ENCODE measurements at places on chromosomes 4 and X.

DNA sequence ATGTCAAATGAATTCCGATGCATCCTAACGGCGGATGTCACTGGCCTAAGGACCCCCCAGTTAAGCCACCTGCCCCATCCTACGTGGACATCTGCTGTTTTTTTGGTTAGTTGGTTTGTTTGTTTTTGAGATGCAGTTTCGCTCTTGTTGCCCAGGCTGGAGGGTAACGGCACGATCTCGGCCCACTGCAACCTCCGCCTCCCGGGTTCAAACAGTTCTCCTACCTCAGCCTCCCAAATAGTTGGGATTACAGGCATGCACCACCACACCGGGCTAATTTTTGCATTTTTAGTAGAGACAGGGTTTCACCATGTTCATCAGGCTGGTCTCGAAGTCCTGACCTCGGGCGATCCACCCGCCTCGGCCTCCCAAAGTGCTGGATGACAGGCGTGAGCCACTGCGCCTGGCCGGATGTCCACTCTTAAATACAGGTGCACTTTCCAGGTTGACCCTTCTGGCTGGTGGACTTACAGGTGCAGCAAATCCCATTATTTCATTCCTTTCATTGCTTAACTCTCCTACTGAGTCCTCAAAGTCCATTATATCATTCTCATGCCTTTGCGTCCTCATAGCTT is 206.2 kb downstream of the CRLF2 start:
- no peak for DNase-seq

DNA sequence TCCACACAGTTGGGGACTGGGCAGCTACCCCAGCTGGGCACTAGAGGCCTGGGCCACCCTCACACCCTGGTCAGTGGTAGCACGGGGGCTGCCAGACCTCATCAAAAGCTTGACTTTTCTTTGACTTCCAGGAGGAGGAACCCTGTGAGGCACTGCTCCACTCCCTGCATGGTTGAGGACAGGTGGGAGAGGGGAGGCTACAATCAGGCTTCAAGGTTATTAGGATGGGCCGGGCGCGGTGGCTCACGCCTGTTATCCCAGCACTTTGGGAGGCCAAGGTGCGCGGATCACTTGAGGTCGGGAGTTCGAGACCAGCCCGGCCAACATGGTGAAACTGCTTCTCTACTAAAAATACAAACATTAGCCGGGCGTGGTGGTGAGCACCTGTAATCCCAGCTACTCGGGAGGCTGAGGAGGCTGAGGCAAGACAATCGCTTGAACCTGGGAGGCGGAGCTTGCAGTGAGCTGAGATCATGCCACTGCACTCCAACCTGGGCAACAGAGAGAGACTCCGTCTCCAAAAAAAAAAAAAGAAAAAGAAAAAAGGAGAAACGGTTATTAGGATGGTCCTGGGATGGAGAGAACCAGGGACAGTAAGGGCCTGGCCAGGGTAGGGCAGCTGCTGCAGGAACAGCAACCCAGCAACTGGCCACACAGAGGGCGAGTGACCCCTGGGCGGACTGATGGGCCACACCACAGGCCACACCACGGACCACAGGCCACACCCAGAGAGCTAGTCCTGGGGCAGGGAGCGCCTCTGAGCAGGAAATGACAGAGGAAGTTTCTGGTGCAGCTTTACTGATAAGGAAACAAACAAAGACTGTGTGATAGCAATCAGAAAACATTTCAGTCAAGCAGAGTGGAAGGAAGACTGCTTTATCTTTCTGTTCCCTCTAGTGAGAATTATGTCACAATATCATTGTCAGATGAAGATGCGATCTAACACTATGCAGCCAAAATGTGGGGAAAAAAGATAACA is 20.5 kb upstream of the OPN1LW start:
- no peak for DNase-seq

DNA sequence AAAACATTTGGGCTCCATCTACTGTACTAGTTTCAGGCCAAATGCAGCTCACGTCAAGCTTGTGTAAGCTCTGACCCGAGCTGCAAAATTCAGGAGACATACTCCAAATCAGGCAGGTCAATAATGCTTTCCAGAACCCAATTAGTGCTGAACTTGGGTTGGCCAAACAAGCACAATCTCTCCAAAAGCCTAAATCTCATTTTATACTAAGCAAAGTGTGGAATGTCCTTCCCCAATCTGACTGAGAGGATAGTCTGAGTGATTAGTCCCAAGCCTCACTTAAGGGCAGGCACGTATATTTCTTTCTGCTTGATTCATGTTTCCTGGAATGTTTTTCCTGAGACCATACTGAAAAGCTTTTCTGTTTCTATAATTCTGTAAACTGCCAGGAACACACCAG is 79.9 kb downstream of the NKX6-1 start:
- DNase-seq: no peak

GRCh38 chr4:169723207-169723965 is 34.4 kb downstream of the HPF1 start:
- DNase-seq: no peak

DNA sequence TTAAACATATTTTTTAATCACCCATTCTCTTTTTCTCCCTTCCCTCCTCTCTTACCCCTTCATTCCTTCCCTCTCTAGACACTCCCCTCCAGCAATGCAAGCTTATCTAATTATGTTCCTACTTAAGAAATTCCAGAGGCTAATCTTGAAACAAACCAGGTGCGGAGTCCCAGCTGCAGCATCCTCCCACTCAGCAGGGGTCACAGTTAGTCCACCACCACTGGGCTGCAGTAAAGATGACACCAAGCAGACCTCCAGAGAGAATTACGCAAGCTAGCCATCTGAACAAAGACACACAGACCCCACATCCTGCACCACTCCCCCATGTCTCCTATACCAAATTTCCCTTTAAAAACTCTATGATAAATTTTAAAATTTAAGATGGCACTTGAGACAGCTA is 13.9 kb upstream of the SEC24B start:
- no peak for DNase-seq

- DNase-seq: no peak
These were observed 47.3 kb downstream of the ARHGAP24 start for GRCh38 chr4:85522277-85522676.

DNA sequence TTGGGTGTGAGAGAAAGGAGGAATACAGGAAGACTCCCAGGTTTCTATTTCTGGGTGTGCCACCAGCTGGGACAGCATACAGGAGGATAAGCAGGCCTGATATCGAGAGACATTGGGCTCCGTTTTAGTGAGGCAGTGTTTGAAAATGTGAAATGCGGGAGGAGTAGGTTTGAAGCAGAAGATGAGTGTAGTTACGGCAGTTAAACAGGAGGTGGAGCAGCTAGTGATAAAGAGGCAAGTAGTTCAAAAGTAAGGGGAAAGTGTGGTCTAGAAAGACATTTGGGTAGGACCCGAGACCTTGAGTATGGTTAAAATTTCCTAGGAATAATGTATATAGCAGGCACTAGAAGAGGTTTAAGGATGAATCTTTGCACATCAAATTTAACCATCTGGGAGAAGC is 42.4 kb downstream of the DCUN1D4 start:
- DNase-seq: no peak

DNA sequence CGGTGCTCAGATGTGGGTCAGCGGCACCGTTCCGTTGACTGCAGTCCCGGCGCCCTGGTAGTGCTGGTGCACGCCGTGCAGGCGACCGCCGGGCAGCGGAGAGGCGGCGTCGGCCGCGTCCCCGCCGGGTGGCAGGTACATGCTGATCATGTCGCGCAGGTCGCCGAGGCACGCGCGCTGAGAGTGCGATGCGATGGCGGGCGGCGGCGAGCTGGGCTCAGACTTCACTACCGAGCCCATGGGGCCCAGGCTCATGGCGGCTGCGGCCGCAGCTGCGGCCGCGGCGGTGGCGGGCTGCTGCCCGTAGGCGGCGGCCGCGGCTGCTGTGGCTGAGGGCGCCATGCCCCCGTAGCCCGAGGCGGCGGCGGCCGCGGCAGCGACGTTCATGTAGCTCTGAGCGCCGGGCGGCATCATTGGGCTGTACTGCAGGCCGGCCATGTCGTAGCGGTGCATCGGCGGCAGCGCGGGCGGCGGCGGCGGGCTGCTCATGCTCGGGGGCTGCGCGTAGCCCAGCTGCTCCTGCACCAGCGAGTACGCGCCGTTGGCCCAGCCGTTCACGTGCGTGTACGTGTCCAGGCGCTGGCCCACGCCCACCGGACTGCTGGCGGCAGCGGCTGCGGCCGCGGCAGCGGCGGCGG is 1.0 kb downstream of the SOX3 start:
- DNase-seq: no peak

- DNase-seq: no peak
These were observed 4.8 kb upstream of the PROM1 start for GRCh38 chr4:16088601-16089000.

GRCh38 chr4:180953572-180953971 is 1289.6 kb upstream of the TENM3 start:
- DNase-seq: no peak

- DNase-seq: no peak
These were observed 9.0 kb upstream of the IGFBP7 start for GRCh38 chr4:57119054-57119651.

GRCh38 chr4:186297013-186297645 is 31.1 kb downstream of the F11 start:
- no peak for DNase-seq

All from stimulated activated CD8-positive, alpha-beta memory T cell treated with anti-CD3 and anti-CD28 coated beads, Interleukin-15, amount 100 ng/mL, for 4 hours (primary cell).